ENCODE measurements at places on chromosomes 7 and 10. TPM values are rescaled to one million over a fixed set of nuclear protein-coding genes. Genes with fewer than 3 reads are reported as not detected.

ST8SIA6 gene
- not detected for total RNA-seq

DNA sequence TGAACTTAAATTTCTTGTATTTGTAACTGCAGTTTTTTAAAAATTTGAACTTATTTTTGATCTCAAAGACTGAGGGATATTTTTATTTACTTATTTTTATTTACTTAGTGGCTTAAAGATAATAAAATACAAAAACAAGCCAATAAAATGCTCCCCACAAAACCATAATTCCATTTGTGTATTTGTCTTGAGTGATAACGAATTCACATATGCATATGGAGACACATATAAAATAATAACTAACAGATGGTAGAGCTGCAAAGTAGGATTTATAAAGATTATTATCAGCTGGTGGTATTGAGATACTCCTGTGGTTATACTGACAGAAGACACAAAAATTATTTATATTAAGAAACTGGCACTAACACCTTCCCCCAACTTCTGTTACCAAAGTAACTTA, 90.2 kb upstream of the RPA3 start:
- no peak for ATAC-seq

GRCh38 chr7:31646942-31647341, 40.1 kb upstream of the PPP1R17 start:
- no peak for ATAC-seq

GRCh38 chr10:50453940-50454339, 169.8 kb downstream of the SGMS1 start:
- peak; percentile 18 for ATAC-seq

GRCh38 chr10:121497513-121498470, 100.5 kb downstream of the FGFR2 start:
- ATAC-seq: no peak

DNA sequence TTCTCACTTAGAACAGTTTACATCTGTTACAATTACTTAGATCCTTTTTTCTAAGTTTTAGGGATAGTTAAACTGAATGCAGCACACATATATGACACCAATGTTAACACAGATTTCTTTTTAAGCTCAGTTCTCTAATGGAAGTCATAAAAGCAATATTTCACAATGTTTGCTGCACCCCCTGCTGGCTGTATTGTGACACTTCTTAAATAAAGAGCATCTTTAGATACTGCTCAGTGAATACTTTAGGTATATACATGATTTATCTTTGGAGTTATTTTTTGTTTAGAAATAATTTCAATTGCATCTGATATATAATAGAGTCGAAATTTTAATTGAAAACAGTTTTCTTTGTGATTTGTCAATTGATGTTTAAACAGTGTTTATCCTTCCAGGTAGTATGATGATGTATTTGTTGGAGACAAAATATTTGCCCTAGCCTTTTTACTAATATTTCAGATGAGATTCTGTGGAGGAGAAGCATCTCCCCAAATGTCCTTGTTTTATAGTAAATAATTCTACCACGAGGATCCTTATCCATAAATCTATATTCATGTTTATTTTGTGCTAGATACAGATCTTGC, 174.4 kb downstream of the ST7 start:
- no peak for ATAC-seq
